ENCODE measurements at places on chromosomes 4 and X. TPM values are rescaled to one million over a fixed set of nuclear protein-coding genes. Genes with fewer than 3 reads are reported as not detected.

IL1RAPL2 gene
- polyA plus RNA-seq, result not detected

GAB3 gene
- polyA plus RNA-seq, result 0.43 TPM

UCP1 gene
- not detected for polyA plus RNA-seq

MAGEA10 gene
- not detected for polyA plus RNA-seq

RPA4 gene
- polyA plus RNA-seq, result 0.20 TPM

GYG2 gene
- 0.05 TPM for polyA plus RNA-seq

ASMT gene
- polyA plus RNA-seq, result not detected

DNA sequence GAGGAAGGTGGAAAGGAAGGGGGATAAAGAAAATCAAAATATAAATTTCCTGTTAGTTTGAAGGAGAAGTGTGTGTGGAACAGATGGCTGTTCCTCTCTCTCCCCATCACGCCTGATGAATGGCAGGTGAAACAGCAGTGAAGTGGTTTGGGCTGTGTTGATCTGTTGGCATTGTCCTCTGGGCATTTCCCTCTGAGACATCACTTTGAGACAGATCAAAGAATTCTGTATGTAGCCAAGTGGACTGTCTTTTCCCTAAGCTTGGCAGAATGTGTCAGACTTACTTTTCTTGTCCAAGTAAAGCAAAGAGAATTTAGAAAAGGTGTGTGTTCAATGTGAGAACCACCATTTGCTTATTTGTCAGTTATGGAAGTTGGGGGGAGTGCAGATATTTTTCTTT is 47.5 kb downstream of the SEPTIN11 start:
- peaks cover 27% of the 10 kb centered on the region for H3K4me1 ChIP-seq
- H3K27me3 ChIP-seq, result no peaks in the 10 kb centered on the region
- DNase-seq, result no peak
- no peak overlapping the region for H3K27ac ChIP-seq

DNA sequence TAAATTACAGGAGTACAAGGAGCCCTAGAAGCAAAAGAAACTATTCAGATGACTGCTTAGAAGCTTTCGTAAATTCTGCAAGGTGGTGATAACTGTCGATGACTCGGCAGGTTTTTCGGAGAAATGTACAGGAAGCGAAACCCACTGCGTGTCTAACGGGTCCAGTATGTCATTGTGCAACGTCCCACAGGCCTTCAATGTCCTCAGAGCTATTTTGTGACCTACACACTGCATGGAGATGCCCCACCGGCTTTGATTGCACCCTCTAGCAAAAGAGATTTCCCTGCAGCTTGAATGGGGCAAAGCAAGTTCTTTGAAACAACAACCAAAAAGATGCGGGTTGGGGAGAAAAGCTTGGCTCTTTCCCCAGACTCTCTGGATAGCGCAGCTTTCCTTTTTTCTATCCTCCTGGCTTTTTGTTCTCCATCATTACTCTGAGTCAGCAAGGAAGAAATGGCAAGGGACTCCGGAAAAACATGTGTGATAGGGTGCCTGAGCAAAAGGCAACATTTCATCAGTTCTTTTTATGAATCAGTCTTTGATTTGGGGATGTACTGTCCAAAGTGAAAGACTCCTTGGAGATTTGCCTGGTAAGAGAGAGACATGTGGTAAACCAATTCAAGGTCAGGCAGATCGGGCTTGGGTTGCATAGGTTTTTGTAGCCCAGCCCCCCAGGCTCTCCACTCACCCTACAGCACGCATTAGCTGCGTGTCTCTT is 112.0 kb upstream of the TBL1X start:
- H3K4me1 ChIP-seq, result peaks cover 5% of the 10 kb centered on the region
- H3K36me3 ChIP-seq, result no peaks in the 10 kb centered on the region
- peak overlapping the region; percentile 15 for H3K4me3 ChIP-seq
- H3K27me3 ChIP-seq, result no peaks in the 10 kb centered on the region

DNA sequence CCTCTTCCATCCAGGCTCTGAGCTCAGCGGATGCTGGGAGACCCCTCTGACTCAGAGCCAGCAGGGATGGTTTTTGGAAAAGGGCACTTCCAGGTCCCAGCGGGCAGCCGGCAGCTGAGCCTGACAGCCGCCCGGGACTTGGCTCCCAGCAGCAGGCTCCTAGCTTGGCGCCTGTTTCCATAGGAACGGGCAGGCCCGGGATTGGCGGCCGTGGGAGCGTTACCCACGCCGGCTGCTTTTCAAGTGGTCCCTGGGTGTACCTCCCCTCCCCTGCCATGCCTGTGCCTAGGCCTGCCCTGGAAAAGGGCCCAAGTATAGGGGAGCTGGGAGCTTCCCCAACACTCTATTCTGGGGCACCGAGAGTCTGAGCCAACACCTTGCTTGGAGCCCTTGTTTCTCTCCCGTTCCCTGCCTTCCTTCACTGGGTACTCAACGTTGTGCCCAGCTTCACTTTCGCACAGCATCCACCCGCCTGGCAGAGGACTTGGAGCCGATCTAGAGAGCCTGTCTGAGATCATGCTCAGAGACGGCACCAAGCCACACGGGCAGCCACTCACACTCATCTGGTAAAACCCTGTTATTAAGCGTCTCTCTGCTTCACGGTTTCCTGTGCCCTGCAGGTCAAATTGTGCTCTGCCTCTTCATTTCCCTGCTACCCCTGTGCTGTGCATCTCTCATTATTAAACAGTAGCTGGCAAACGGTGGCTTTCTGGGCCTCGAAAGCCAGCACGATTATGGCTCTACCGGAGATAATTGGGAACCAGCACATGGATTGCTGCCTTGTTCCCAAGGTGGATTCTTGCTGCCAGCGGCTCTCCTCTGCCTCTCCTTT is 521.5 kb downstream of the BCOR start:
- no peaks in the 10 kb centered on the region for H3K36me3 ChIP-seq
- DNase-seq, result no peak
- peaks cover 2% of the 10 kb centered on the region for H3K27me3 ChIP-seq
- no peak overlapping the region for H3K27ac ChIP-seq
- no peak overlapping the region for H3K4me3 ChIP-seq
- H3K4me1 ChIP-seq, result no peaks in the 10 kb centered on the region

- no peak overlapping the region for H3K27ac ChIP-seq
- no peak overlapping the region for H3K4me3 ChIP-seq
- no peaks in the 10 kb centered on the region for H3K27me3 ChIP-seq
- peaks cover 4% of the 10 kb centered on the region for H3K4me1 ChIP-seq
- no peak for DNase-seq
Measured at GRCh38 chrX:110181459-110182137, 136.3 kb downstream of the AMMECR1 start.

GRCh38 chr4:122309988-122310626 is 68.7 kb upstream of the ADAD1 start:
- H3K4me1 ChIP-seq, result no peaks in the 10 kb centered on the region
- H3K36me3 ChIP-seq, result no peaks in the 10 kb centered on the region
- H3K27me3 ChIP-seq, result no peaks in the 10 kb centered on the region
- no peak overlapping the region for H3K4me3 ChIP-seq
- no peak overlapping the region for H3K27ac ChIP-seq
- no peak for DNase-seq

DNA sequence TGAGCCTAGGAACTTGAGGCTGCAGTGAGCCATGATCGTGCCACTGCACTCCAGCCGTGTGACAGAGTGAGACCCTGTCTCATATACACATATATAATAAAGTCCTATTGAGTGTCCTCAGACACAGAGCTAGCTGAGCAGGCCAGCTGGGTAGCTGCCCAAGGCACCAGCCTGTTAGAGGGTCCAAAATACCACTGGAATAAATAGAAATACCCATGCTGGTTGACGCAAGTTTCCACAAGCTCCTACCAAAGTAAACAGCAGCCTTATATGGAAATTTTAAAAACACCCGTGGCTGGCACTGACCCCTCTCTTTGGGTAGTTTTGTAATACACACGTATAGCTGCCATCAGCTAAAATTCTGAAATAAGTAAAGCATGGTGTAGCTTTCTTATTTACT is 348.6 kb downstream of the BCOR start:
- no peak for DNase-seq
- no peak overlapping the region for H3K4me3 ChIP-seq
- H3K4me1 ChIP-seq, result no peaks in the 10 kb centered on the region
- H3K27me3 ChIP-seq, result no peaks in the 10 kb centered on the region
- H3K27ac ChIP-seq, result no peak overlapping the region

DNA sequence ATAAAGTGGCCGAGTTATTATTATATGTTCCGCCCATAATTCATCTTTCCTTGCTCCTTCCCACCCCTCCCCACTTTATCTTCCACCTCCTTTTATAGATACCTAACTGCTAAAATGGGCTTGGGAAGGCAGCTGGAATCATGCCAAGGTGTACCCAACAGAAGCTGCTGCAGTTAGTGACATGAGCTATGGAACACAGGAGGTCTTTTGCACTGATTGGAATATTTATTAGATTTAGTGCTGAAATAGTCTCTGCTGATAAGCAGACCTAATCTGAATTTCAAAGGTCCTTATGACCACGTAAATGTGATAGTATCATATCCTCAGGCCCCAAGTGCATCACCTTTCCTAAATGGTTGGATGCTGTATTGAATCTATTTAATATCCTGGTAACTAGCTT is 64.9 kb downstream of the HMGB2 start:
- no peaks in the 10 kb centered on the region for H3K27me3 ChIP-seq
- no peak overlapping the region for H3K4me3 ChIP-seq
- H3K27ac ChIP-seq, result no peak overlapping the region
- no peaks in the 10 kb centered on the region for H3K36me3 ChIP-seq

DNA sequence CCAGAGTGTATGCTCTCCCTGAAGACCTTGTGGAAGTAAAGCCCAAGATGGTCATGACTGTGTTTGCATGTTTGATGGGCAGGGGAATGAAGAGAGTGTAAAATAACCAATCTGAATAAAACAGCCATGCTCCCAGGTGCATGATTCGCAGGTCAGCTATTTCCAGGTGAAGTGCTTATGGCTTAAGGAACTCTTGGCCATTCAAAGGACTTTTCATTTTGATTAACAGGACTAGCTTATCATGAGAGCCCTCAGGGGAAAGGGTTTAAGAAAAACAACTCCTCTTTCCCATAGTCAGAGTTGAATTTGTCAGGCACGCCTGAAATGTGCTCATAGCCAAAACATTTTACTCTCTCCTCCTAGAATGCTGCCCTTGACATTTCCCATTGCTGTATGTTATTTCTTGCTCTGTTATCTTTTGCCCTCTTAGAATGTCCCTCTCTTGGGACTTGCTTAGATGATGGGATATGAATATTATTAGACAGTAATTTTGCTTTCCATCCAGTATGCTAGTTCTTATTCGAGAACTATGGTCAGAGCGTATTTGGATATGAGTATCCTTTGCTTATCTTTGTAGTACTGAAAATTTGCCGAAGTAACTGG is 88.6 kb downstream of the PLS3 start:
- no peaks in the 10 kb centered on the region for H3K36me3 ChIP-seq
- H3K4me1 ChIP-seq, result no peaks in the 10 kb centered on the region
- DNase-seq, result no peak
- H3K4me3 ChIP-seq, result no peak overlapping the region

- no peaks in the 10 kb centered on the region for H3K27me3 ChIP-seq
- H3K27ac ChIP-seq, result no peak overlapping the region
- H3K4me1 ChIP-seq, result no peaks in the 10 kb centered on the region
- no peaks in the 10 kb centered on the region for H3K36me3 ChIP-seq
- no peak overlapping the region for H3K4me3 ChIP-seq
Measured at GRCh38 chr4:60911127-60911526, 289.0 kb upstream of the ADGRL3 start.

DNA sequence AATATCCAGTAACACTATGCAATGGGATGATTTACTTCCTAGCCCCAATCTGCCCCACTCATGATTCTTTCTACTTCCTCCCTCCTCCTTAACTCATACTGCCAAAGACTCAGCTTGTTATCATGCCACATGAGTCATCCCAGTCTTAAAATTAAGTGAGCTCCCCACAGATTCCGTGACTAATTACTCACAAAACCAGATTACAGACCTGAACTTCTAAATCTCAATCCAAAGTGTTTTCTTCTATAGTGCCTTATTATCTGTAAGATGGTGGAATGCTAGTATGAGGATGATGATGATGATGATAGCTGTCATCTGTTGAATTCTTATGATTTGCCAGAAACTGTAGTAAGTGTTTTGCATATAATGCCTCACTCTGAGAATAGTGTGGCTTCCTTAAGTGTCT is 27.7 kb upstream of the GPC3 start:
- no peak overlapping the region for H3K27ac ChIP-seq
- H3K4me1 ChIP-seq, result no peaks in the 10 kb centered on the region
- H3K36me3 ChIP-seq, result no peaks in the 10 kb centered on the region
- H3K4me3 ChIP-seq, result no peak overlapping the region
- no peaks in the 10 kb centered on the region for H3K27me3 ChIP-seq

DNA sequence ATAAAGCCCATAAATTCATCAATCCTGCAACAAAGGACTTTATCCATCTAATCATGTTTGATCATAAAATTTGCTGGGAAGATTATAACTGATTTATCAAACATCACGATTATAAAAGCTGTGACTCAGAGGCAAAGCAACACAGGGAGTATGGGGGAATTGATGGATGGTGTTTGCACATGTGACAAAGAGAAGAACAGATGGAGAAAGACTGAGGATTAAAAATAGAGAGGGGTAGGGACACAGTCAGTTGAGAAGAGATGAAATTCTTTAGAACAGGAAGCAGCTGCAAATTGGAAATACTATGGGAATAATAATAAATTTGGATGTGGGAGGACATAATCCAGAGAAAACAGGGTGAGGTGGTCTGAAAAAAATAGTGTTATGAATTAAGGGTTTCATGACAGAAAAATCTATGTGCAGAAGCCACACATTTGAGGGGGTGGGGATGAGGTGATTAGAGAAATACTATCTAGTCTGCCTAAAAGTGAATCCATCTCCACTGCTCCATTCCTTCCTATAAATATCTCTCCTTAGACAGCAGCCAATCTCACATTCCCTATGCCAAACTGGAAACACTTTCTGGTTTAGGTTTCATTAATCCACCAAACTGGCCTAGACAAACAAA is 6.2 kb downstream of the PRR32 start:
- DNase-seq, result no peak
- no peaks in the 10 kb centered on the region for H3K27me3 ChIP-seq
